ENCODE measurements at places on chromosomes 2 and 18. TPM values are rescaled to one million over a fixed set of nuclear protein-coding genes. Genes with fewer than 3 reads are reported as not detected.

Gene CLK1
- 301 TPM for total RNA-seq

Gene TMEM247
- not detected for total RNA-seq

GRCh38 chr18:21830532-21830931 lies 89.9 kb downstream of the MIB1 start:
- DNase-seq, result no peak

DNA sequence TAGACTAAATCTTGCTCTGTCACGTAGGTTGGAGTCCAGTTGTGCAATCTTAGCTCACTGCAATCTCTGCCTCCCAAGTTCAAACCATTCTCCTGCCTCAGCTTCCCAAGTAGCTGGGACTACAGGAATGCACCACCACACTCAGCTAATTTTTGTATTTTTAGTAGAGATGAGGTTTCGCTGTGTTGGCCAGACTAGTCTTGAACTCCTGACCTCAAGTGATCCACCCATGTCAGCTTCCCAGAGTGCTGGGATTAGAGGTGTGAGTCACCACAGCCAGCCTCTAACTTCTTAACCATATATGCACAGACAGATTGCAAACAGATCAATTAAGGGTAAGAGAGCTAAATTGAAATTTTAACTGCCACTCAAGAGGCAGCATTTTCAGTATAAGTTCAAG lies 22.1 kb upstream of the CNGA3 start:
- no peak for DNase-seq

DNA sequence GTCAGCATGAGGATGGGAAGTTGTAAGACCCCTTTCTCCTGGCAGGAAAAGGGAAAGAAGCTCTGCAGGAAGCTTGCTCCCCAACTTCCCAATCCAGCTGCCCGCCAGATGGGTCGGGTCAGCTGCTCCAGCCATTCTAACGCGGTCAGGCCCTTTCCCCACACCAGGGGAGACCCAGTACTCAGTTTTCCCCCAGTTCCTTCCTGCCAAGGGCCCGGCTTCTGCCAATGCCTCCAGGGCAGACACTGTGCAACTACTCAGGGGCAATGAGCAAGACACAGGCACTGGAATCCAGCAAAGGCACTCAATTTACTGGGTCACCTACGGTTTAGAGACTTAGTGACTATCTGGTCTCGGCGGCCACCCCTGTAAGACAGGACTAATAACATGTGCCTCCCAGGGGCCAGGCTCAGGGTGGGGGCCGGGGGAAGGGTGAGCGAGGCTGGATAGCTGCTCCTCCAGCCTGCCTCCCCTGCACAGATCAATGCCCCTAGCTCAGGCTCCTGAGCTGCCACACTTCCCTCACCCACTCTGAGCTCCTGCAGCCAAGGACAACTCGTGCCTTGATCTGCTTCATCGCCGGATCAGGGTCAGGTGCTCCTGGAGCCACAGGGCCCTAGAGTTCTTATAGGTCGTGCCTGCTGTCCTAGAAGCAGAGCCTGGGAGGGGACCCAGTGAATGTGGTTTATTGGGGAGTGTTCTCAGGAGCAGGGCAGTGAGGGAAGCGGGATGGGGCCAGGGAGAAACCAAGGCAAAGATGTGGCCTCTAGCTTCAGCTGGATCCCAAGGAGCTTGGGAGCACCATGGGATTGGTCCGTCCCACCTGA lies 171.1 kb downstream of the ZFP36L2 start:
- no peak for DNase-seq

DNA sequence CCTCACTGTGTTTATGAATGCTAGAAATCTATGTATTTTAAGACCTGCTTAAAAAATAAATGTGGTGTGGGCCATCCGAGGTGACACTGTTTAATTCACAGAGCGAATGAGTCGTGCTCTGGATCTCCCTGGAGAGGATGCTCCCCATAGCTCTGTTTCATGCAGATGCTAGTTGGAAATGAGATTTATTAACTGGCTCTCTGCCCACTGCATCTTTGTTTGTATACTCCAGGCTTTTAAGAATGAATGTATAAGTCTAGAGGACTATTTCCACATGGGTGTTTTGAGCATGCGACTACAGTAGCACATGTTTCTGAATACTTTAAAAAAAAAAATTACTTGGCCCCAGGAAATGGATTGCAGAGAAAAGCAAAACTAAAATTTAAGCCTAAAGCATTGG lies 3.9 kb downstream of the MAPRE2 start:
- no peak for DNase-seq

DNA sequence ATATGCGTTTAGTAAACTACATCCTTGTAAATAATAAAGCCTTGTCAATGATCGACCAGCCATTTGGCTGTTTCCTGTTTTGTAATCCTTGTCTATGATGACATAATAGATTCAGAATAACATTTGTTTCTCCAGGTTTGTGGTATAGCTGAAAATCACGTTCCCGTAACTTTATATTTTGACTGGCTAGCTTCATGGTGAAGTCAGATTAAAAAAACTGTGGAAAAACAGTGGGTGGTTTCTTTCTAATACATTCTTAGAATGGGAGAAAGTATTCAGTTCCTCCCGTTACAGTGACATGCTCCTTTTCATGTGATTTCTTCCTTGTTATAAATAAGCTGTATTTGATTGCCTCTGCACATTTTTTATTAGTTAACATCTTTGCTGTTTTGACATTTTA lies 366.9 kb downstream of the NYAP2 start:
- no peak for DNase-seq

- DNase-seq, result no peak
Observed at GRCh38 chr2:158300394-158300793, 156.2 kb downstream of the CCDC148 start.

DNA sequence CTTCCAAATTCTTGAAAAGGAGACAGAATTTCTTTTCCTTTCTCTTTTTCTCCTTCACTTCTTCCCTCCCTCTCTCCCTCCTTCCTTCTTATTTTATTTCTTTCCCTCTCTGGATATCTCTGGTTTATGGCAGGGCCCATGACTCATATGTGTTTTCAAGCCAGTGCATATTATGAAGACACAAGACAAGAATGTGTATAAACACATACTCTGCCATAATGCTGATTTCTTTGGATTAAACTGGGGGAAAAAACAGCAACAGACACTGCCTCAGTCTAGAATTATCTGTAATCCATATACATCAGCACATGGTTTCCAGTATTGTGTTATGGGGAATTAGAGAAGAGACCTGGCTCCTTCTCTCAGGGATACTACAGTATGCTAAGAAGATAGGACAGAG lies 82.8 kb upstream of the CPO start:
- no peak for DNase-seq

- no peak for DNase-seq
Observed at GRCh38 chr2:143717053-143717452, 587.8 kb downstream of the ARHGAP15 start.

- no peak for DNase-seq
Observed at GRCh38 chr2:37733251-37733650, 61.8 kb upstream of the CDC42EP3 start.

GRCh38 chr2:47483191-47483590 lies 80.2 kb downstream of the MSH2 start:
- DNase-seq, result no peak

- DNase-seq, result no peak
Observed at GRCh38 chr18:56995579-56996188, 151.2 kb upstream of the BOD1L2 start.

- DNase-seq, result no peak
Observed at GRCh38 chr2:108575132-108575966, 41.1 kb downstream of the LIMS1 start.

Measured in tibial nerve (tissue), 4 donors.